ENCODE measurements at places on chromosomes 16 and 17. TPM values are rescaled to one million over a fixed set of nuclear protein-coding genes. Genes with fewer than 3 reads are reported as not detected.

GRCh38 chr17:80053102-80053501 is 16.7 kb downstream of the CCDC40 start:
- peak; percentile 30 for DNase-seq

DNA sequence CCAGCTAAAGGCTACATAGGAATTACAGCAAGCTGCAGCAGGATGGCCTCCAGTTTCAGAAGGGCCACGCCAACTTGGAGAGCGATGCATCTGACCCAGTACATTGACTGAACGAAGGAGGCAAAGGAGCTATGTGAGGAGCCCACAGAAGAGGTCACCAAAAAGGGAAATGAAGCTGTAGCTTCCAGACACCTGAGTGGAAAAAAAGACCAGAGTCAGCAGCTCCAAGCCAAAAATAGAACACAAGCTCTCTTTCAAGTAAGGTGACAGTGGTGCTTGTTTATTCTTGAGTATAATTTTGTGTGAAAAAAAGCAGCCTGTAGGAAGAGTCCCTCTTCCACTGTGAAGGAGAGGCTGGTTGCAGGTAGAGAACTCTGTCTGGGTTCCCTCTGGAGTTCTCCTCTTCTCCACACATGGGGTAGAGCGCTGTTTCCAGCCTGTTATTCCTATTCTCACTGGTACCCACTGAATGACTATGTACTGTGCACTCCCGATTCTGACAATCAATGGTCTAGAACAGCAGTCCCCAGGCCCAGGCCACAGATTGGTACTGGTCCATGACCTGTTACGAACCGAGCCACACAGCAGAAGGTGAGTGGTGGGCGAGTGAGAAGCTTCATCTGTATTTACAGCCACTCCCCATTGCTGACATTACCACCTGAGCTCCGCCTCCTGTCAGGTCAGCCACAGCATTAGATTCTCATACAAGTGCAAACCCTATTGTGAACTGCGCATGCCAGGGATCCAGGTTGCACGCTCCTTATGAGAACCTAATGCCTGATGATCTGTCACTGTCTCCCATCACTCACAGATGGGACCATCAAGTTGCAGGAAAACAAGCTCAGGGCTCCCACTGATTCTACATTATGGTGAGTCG is 15.1 kb downstream of the CCL4 start:
- DNase-seq = no peak

The SKAP1 gene
- not detected for total RNA-seq

DNA sequence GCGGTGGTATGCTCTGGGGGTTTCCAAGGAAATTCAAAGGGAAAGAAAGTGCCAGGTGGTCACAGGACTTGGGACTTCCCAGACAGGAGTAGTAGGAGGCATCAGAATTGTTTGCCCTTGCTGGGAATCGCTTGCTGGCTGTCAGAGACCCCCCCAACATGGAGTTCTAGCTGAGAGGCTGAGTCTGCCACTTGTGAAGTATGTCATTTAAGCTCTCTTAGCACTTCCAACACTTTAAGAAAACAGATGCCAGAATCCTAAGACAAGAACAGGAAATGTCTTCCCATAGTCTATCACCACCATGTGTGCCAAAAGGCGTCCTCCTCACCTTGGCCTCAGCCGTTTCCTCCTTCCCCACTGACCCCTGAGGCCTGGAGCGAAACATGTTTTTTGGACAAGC is 193.8 kb upstream of the IRX3 start:
- no peak for DNase-seq

The C16orf92 gene
- total RNA-seq = not detected

The GLIS2 gene
- total RNA-seq = 5.4 TPM

DNA sequence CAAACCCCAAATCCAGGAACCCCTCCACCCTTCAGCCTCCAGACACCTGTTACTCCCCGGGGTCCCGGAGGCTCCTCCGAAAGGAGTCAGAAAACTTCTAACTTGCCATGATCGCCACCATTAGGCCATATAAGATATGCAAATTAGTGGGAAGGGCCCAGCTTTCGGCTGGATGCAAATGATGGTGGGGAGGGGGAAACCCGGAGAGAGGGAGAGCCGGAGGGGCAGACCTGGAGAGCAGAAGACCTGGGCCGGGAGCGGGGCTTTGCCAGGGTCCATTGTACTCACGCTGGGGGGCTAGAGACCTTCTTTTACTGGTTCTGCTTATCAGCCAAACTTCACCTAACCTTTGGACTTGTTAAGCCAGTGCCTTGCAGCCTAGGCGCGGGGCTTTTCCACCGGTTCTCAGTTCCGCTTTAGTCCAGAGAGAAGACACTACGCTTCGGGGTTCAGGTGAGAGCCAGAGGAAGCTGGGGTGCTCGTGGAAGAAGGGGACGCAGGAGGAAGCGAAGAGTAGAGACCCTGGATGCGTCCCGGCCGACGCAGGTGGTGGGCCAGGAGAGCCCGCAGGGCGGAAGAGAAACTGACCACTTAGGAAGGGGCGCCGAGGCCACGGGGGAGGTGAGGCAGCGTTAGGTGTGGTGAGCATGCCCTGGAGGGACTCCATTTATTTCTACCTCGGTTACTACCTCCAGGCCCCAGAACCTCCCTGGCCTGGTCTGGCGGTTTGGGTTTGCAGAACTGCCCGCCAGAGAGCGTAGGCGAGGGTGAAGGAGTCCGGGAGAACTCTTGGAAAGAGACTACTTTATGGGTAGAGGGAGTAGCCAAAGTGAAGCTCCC is at the start of gene HNF1B:
TSS of gene HNF1B (minus strand) at position 99 of the 840 bp plus-strand sequence. CDS start 175 bp downstream, outside the sequence.
- DNase-seq = no peak

Measured in osteoblast (primary cell).